ENCODE measurements at places on chromosomes 3 and 15. TPM values are rescaled to one million over a fixed set of nuclear protein-coding genes. Genes with fewer than 3 reads are reported as not detected.

Gene ITIH1
- 0.52 TPM for total RNA-seq

Gene ZIC1
- not detected for total RNA-seq

Gene HIGD2B
- total RNA-seq: 0.63 TPM

Gene FGF12
- under 0.01 TPM for total RNA-seq

Gene FBXW12
- total RNA-seq: not detected

Gene DAPK2
- 2.2 TPM for total RNA-seq

Gene DISP2
- total RNA-seq: under 0.01 TPM

Gene FILIP1L
- total RNA-seq: 0.42 TPM

Gene MAP3K13
- 4.9 TPM for total RNA-seq
